ENCODE measurements at places on chromosomes 5 and 9. TPM values are rescaled to one million over a fixed set of nuclear protein-coding genes. Genes with fewer than 3 reads are reported as not detected.

The MAMDC2 gene
- total RNA-seq, result not detected

The CCNI2 gene
- total RNA-seq, result 6.3 TPM

The ACTBL2 gene
- total RNA-seq, result not detected

The ZNF454 gene
- total RNA-seq, result not detected

The IL5 gene
- total RNA-seq, result not detected

The ADAMTS13 gene
- 2.5 TPM for total RNA-seq

The TJP2 gene
- total RNA-seq, result 3.9 TPM

The SLC6A19 gene
- total RNA-seq, result not detected

The NXNL2 gene
- total RNA-seq, result not detected

The MTX3 gene
- total RNA-seq, result 27.1 TPM

GRCh38 chr5:151155775-151156506 is 1.6 kb downstream of the ANXA6 start:
- DNase-seq, result no peak

DNA sequence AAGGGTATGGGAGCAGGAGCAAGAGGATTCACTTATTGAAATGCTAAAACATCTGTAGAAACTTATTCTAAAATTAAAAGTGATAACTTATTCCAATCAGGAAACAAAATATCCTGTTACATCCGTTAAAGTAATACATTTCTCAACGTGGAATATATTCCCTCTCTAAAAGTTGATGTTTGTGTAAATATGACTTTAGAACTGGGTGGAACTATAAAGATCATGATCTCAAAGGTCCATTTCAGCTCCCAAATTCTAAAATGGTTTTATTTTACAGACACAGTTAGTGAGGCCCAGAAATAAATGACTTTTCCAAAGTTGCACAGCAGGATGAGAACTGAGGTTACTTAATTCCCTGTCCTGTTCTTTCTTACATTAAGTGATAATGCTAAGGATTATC is 21.1 kb downstream of the ISOC1 start:
- DNase-seq, result no peak

DNA sequence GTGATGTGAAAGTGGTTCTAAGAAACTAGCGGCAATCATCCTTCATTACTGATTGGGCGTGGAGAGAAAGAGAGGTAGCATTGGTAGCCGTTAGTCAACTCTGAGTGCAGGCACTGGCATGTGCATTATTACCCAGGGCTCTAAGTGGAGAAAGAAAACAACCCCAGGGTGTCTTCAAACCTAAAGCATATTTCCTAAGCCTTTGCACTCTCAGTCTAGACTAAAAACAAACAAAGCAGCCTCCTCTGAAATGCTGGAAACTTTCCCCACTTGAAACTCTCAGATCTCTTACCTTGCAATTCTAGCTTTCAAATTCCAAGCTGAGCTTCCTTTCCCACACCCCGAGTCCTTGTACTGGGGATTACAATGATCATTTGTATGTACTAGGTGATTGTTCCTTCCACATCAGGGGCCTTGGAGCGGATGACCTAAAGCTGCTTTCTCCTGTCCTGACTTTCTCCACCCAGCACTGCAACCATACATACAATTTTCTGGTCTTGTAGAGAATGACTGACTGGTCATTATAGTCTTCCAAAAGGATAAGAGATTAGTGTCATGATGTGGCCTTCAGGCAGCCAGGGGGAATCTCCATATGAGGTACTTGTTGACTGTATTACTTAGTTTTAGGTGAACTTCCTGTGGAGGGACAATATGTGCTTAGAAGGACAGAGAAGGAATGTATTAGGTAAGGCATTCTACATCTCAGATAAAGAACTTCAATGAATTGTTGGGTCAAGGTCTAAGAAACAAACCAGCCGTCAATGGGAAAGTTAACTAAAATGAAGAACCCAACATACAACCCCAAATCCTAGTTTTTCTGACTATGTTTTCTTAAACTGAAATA is 98.3 kb upstream of the CDKN2B start:
- no peak for DNase-seq

DNA sequence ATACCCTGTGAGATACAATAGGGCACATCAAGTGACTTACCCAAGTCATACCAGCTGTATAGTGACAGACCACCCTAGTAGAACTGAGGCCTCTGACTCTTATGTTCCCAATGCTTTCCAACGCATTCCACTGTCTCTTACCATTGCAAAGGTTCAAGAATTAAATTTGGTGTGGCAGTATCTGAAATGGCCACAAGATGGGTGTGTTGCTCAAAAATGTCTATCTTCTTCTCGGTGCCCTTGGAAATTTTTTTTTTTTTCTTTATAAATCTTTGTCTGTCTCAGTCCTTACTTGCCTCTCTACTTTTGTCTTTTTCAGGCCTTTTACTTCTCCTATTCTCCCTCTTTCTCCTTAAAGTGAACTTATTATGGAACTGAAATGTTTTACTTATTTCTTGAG is 48.4 kb downstream of the GPR21 start:
- DNase-seq, result no peak

- no peak for DNase-seq
Observed at GRCh38 chr5:180596115-180596667, 4.9 kb upstream of the SCGB3A1 start.

DNA sequence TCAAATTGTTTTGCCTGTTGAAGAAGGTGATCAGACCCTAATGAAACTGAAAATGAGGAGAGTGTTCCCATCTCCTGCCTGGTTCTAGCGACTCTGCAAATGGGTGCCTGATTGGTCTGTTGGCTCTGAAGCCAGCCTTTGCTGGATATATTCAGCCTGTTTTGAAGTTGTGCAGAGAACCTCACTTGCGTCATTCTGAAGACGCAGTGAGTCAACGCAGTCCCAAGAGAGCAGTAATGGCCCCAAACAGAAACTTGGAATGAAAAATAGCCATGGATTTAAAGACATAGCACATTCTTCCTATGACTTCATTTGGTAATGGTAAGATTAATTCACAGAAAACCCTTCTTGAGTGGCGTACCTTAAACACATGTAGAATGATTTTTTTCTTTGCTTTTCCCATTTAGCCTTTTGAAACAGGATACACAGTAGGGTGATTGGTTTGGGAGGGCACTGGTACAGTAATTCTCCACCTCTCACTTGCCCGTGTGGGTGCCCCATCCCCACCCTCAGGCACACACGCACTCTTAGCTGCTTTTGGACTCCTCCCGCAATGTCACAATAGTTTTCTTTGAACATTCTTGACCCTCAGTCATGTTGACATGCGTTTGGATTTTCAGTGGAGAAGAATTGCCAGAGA is 54.1 kb upstream of the ABL1 start:
- no peak for DNase-seq

DNA sequence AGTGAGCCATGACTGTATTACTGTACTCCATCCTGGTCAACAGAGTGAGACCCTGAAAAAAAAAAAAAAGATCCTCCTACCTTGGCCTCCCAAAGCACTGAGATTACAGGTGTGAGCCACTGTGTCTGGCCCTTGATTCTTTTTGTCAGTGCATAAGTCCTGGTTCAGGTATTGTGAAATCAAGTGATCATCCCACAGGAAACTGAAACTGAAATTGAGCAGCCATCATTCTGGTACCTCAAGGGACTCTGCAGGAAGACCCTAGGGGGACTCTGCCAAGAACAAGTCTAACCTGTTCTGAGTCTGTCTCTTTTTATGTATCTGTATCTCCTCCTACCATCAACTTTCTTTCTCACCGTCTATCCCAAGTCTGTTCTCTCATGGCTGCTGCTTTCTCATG is 1.9 kb upstream of the DCAF10 start:
- no peak for DNase-seq

GRCh38 chr9:17614250-17614649 is 35.4 kb downstream of the SH3GL2 start:
- no peak for DNase-seq

DNA sequence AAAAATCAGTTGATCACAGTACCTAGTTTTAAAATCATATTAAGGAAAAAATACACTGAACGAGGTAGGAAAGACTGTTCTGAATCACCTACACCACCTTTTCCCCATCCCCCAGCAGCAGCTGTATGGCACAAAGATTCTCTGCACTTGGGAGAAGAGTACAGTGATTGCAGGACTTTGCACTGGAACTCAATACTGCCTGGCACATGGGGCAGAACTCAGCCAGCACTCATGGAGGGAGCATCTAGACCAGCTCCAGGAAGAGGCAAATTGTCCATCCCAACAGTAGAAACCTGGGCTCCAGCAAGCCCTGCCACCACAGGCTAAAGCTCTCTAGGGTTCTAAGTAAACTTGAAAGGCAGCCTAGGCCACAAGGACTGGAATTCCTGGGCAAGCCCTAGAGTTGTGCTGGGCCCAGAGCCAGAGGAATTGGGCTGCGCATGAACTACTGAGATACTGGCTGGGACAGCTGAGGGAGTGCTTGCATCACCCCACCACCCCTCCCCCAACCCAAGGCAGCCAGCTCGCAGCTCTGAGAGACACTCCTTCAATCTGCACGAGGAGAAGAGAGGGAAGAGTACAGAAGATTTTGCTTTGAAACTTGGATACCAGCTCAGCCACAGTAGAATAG is 654.4 kb upstream of the CDH6 start:
- DNase-seq, result no peak

DNA sequence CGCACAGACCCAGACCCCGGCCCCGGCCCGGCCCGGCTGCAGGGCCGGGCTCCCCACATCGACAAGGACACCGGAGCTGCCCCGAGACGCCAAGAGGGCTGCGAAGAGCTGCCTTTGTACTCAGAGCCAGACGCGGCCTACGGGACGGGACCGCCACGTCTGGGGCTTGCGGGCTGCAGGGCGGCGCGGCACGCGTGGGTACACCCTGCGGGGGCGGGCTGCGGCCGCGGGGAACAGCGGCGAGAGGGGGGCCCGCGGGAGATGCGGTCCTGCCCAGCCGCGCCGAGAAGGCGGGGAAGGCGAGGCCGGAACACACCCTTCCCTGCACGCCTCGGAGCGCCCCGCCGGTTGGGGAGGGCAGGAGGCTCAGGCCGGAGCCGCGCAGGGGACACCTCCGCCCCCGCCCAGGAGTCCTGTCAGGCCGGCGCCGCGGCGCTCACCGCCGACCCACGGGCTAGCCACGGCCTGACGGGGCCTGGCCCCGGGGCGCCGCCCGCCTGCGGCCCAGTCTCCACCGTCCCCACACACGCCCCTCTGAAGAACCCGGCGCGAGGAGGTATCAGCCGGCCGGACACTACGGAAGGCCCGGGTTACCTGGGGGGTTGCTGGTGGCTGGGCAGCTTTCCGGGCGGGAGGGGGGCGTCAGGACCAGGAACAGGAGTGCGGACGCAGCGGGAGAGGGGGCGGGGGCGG is 478 bp downstream of the RAB14 start:
- peak; percentile 72 for DNase-seq

DNA sequence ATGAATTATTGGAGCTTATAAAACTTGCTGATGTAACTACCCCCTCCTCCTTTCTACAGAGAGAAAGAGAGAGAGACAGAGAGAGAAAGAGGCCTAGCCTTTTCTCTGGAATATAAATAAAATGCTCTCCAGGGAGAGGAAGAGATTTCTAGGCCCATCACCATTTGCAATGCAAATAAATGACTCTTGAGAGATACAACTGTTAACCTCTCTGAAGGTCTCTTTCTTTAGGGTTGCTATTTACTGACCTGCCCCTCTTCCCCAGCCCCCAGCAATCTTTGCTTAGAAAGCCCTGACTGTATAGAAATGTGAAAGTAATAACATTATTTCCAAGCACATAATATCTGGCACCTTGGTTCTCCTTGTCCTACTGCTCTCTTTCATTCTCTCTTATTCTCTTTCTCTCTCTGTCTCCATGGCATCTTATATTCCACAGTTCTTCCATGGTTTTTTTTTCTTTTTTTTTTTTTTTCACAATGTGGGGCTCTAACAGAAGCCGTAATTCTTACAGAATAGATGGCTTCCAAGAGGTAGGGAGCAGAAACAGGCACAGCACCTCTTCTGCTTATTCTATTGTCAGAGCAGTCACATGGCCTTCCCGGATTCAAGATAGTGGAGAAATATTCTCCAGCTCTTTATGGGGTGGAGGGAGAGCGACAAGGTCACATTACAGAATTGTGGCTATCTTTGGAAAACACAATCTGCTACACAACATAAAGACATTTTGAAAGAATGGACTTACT is 1087.9 kb upstream of the NUDT12 start:
- no peak for DNase-seq

DNA sequence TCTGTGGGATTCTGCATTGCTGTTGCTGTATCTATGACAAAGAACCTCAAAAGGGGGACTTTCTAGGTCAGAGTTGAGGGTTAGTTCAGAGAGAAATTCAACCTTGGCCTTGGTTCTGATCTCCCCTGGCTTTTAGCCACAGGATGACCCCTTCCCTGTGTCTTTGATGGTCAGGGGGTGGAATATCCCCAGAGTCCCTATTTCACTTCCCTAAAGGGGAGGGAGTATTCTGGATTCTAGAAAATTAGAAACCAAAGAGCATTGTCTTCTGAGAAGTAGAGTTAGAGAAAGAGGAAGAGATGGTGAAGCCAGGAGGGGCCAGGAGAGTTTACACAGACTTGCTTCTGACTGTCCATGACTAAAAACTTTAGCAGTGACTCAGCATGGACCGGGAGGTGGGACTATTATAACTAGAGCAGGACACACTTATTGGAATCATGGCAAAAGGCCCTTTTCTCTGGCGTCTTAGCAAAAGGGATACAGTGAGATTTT is 56.2 kb upstream of the LPAR1 start:
- no peak for DNase-seq

- no peak for DNase-seq
Observed at GRCh38 chr9:93264338-93265125, 80.6 kb downstream of the WNK2 start.

DNA sequence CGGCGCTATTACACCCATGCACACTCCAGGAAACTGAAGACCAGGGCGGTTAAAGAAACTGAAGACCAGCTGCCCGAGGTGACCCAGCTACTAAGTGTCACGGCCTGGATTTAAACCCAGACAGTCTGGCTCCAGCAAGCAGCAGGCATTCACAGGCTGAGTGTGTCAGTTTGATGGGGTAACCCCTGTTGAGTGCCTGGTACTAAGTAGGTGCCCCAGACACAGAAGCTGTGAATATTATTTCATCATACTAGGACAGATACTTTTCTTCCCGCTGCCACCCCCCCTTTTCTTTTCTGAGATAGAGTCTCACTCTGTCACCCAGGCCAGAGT is 7.3 kb downstream of the ENG start:
- DNase-seq, result no peak

GRCh38 chr5:38433160-38433861 is 123.1 kb downstream of the LIFR start:
- no peak for DNase-seq

Measured in CD8-positive, alpha-beta T cell (primary cell).